ENCODE measurements at places on chromosomes 5 and 9.

GRCh38 chr5:40374853-40375252, 304.9 kb upstream of the PTGER4 start:
- DNase-seq, result no peak

DNA sequence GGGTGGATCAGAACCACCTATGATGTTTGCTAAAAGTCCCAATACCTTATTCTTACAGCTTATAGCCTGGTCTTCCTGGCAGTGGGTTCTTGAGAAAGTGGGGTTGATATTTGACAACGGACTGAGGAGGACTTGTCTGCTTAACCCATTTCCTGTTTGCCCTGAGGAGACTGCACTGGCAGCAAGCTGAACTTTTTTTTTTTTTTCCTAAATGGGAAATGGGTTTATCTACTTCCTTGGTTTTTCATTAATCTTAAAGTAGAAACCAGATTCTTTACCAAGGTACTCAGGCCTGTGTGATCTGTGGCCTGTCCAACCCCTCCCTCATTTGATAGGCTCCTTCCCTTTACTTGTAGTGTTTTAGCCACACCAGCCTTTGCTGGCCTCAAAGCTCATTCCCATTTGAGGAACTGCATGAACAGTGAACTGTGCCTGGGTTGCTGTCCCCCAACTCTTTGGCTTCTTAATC, 47.1 kb downstream of the C9orf57 start:
- no peak for DNase-seq

GRCh38 chr9:112378328-112379176, 1.4 kb upstream of the HSDL2 start:
- no peak for DNase-seq

- DNase-seq, result no peak
These were observed 66.3 kb downstream of the MAT2B start for GRCh38 chr5:163571744-163572143.

DNA sequence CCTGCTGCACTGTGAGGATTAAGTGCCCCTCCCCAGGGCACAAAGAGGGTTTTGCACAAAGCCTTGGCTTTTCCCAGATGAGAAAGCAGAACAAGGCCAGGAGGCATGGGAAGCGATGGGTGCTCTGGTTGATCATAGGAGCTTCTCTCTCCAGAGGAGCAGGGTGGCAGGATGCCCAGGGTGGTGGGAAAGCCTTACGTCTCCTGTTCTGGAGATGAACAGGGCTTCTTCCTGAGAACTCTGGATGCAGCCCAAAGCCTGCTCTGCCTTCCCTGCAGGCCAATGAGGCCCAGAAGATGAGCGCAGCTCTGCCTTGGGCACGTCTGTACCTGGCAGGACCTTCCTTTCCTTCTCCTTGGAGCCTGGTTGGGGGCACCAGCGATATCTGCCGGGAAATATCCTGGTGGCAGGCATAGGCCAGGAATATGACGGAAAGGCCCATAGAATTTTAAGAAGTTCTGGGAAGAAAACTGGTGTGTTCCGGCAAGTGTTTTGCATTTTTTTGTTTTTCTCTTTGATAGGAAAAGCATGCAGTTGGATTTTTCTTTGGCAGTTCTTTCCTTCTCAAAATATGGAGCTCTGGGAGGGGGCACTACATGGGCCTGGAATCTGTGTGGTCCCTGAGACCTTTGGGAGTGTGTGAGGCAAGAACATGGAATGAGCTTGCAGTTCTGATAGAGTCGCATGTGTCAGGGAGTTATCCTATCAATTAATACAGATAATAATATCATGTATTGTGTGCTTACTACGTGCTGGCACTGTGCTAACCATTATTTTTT, 253.2 kb upstream of the KLF4 start:
- DNase-seq, result no peak

GRCh38 chr5:96721351-96721977, 59.3 kb downstream of the CAST start:
- no peak for DNase-seq

DNA sequence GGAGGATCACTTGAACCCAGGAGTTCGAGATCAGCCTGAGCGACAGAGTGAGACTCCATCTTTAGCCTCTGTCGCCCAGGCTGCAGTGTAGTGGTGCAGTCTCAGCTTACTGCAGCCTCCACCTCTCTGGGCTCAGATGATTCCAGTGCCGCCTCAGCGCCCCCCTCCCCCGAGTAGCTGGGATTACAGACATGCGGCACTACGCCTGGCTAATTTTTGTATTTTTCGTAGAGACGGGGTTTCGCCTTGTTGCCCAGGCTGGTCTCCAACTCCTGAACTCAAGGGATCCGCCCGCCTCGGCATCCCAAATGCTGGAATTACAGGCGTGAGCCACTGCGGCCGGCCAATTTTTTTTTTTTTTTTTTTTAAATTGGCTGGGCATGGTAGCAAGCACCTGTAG, 2.3 kb upstream of the HSPA9 start:
- no peak for DNase-seq

DNA sequence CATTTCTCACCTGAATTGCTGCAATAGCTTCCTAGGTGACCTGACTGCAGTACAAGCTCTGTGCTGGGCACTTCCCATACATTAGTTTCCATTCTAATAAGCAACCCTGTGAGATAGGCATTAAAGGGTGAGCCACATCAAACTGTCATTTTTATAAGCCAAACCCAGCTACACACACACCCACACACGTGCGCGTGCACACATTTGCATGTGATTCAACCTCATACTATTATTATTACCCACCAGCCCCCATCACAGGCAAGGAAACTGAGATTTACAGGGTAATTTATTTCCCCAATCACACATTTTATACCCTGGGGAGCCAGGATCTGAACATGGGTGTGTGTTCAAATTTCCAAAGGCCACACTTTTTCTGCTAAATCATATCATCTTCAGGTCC, 93.6 kb downstream of the TTLL11 start:
- no peak for DNase-seq

DNA sequence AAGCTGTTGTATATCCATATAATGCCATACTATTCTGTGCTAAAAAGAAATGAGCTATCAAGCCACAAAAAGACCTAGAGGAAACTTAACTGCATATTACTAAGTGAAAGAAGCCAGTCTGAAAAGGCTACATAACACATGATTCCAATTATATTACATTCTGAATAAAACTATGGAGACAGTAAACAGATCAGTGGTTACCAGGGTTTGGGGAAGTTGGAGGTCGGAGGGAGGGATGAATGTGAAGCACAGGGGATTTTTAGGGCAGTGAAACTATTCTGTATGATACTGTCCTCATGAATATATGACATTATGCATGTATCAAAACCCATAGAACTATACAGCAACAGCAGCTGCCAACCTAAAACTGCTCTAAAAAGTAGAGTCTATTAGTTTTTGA, 5.6 kb upstream of the RFK start:
- no peak for DNase-seq

GRCh38 chr9:35684921-35685320, 4.8 kb downstream of the TPM2 start:
- DNase-seq, result no peak

DNA sequence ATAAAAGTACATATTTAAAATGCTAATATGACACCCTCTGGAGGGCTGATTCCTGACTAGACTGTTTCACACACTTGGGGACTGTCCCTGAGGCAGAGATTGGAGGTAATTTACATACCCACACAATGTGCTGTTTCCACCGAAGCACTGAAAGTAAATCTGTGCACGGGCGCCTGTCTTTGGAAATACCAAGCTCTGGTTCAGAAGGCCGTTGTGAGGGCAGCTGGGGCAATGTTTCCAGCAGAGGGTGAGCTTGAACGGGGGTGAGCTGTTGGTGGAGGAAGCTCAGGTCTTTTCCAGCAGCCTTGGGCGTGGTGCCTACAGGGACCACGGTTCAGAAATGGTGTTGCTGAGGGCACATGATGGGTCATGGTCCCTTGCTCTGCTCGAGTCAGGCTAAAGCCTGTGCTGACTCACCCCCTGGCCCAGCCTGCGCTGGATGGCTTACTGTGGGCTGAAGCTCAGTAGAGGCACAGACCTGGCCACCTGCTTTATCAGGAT, 25.8 kb upstream of the HMCN2 start:
- no peak for DNase-seq

DNA sequence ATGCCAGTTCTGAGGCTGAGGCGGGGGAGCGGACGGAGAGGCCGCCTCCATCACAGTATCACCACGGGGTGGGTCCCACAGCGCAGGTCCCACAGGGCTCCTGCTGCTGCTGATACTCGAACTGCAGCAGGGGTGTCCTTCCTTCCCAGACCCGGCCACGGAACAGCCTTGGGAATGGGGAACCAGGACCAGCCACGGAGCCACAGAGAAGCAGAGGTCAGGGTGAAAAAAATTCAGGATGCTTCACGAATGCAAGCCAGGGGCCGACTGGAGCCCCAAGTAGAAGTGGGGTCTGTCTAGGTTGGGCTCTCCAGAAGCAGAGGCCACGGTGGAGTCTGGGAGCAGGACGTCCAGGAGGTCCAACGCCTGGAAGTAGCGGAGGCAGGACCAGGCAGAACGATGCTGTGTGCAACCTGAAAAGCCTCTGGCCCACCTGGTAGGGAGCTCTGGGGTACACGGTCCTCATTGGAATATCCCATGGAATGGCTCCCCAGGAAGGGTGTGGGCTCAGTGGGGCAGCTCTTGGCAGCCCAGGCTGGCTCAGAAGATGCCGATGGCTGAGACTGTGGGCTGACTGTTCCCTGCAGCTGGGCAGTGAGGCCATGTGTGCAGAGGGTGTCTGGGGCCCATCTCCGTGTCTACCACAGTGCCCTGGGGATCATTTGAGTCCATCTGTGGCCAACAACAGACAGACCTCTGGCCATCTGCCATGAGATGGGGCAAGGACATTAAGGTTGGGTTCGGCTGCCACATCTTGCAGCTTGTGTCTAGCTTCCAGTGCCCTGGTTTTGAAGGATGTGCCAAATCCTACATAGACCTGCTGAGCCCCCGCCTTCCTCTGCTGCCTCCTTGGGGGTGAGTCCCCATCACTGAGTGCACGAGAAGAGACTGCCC, 66.9 kb upstream of the FCN1 start:
- peak; percentile 66 for DNase-seq

GRCh38 chr5:138470322-138471051, 5.2 kb downstream of the EGR1 start:
- no peak for DNase-seq

- no peak for DNase-seq
These were observed 258.5 kb upstream of the ADRA1B start for GRCh38 chr5:159657771-159658170.

All from suprapubic skin (tissue), 4 donors.